ENCODE measurements at places on chromosomes 1 and 21. TPM values are rescaled to one million over a fixed set of nuclear protein-coding genes. Genes with fewer than 3 reads are reported as not detected.

- H3K27me3 ChIP-seq, result no peaks in the 10 kb centered on the region
- peaks cover 6% of the 10 kb centered on the region for H3K4me1 ChIP-seq
- DNase-seq, result no peak
- H3K27ac ChIP-seq, result no peak overlapping the region
Observed at GRCh38 chr1:22452481-22452957, 868 bp downstream of the ZBTB40 start.

The TFF2 gene
- total RNA-seq, result not detected

DNA sequence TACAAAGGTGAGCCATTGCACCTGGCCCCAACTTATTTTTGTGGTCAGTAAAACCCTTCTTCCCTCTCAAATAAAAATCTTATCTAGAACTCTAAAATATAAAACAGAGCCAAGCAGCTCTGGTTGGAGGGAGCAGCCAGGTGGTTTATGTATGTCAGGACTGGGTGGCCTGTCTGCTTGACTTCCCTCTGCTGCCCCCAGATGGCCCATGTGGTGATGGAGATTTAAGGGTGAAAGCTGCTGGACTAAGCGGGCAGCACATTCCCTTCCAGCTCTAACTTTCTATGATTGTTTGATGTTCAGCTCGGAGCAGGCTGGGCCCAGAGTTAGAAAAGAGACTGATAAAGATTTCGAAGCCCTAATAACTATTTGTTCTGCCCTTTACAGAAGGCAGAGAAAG, 11.9 kb upstream of the PAQR6 start:
- H3K27me3 ChIP-seq, result no peaks in the 10 kb centered on the region
- DNase-seq, result no peak
- no peak overlapping the region for H3K4me3 ChIP-seq
- H3K36me3 ChIP-seq, result peaks cover 89% of the 10 kb centered on the region
- H3K4me1 ChIP-seq, result no peaks in the 10 kb centered on the region

The SELENBP1 gene
- 13.9 TPM for total RNA-seq

DNA sequence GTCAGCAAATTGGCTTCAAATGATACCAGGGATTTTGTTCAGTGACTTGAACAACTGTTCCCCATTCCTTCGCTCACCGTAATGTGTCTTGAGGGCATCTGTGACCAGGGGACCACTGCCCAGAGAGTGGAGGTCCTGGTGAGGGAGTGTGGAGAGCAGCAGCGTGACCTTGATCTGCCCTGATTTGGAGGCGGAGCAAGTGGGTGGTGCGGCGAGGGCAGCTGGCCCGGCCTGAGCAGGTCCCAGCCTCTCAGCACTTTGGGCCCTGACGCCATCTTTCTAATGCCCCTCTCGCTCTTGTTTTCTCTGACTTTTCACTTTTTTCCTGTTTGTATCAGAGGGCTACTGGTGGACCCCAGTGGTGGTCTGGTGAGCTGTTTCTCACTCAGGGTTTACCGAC, 31.1 kb downstream of the DIP2A start:
- no peak overlapping the region for H3K27ac ChIP-seq
- H3K4me1 ChIP-seq, result no peaks in the 10 kb centered on the region
- peaks cover 3% of the 10 kb centered on the region for H3K36me3 ChIP-seq
- H3K4me3 ChIP-seq, result no peak overlapping the region

The FMOD gene
- not detected for total RNA-seq

Measured in H9 (cell line).